IPS DF 6.9 (cell line): ENCODE measurements at places on chromosomes 7 and 10.

- no peak for DNase-seq
Measured at GRCh38 chr10:57791546-57791945, 476.1 kb downstream of the IPMK start.

- DNase-seq = no peak
Measured at GRCh38 chr7:13072014-13072413, 384.6 kb downstream of the ARL4A start.

- no peak for DNase-seq
Measured at GRCh38 chr7:94400022-94400421, 5.3 kb downstream of the COL1A2 start.

- DNase-seq = no peak
Measured at GRCh38 chr10:122019414-122019975, 30.5 kb downstream of the TACC2 start.
